ENCODE measurements at places on chromosomes 3 and 15.
A peak's percentile ranks its signal among the peaks of the same experiment; 100 is the strongest.

- DNase-seq, result no peak
These were observed 5.8 kb downstream of the TOPBP1 start for GRCh38 chr3:133655731-133656515.

DNA sequence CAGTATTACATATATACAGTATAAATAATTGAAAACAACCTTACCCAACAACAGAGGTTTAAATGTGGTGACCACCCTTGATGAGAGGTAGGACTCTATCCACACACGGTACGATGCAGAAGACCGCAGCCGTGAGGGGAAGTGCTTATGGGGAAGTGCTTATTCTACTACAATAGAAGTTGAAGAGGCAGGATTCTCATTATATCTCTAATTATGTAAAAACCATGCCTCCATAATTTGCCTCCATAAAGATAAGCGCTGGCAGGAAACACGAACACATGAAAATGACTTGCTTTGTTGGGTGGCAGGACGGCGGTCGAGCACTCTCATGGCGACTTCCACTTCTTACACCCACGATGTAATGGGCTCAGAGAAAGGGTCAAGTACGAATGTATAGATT lies 7.2 kb upstream of the MUC13 start:
- DNase-seq, result no peak

DNA sequence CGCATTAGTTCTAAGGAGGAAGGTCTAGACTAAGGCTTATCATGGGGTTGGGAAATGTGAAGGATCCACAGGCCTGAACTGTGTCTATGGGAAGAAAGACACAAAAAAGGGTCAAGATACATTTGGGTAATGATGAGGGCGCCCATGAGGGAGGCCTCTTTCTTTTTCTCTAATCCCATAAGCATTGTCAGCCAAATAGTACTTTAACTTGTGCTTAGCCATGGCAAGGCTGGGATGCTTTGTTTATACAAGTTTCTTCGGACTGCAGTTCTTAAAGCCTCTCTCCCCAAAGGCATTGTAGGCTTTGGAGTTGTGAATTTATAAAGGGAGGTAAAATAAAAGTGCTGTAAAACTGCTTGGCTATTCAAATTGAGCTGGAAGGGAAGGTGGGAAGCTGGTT lies 23.4 kb downstream of the ARMC8 start:
- DNase-seq, result no peak

- DNase-seq, result no peak
These were observed 36.9 kb downstream of the PLS1 start for GRCh38 chr3:142633073-142633472.

DNA sequence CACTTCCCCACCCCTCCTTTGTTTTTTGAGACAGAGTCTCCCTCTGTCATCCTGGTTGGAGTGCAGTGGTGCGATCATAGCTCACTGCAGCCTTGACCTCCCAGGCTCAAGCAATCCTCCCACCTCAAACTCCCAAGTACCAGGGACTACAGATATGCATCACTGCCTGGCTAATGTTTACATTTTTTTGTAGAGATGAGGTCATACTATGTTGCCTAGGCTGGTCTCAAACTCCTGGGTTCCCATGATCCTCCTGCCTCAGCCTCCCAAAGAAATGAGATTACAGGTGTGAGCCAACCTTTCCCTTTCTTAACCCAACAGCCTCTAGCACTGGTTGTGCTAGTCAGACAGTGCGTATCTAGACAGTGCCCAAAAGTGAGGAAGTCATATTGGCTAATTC lies 6.4 kb upstream of the GATM start:
- DNase-seq, result no peak

DNA sequence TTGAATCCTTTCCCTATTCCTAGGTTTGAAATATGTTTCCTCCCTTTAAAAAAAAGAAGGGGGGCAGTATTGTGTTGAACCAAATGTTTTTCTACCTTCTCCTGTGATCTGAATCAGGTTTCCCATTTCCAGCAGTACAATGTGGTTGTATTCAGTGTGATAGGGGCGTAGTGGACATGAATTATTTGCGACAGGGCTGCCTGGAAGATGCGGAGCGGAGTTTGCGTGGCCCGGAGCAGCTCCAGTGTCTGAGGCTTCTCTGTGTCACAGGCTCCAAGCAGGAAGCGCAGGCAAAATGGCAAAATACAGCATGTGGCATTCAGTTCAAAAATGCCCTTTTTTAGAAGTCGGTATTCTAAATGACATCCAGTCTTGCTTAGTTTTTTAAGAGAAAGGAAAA lies 154.4 kb downstream of the PGPEP1L start:
- DNase-seq, result peak; percentile 84

- no peak for DNase-seq
These were observed 42.3 kb upstream of the ROBO1 start for GRCh38 chr3:79810092-79810491.

- DNase-seq, result no peak
These were observed 92.8 kb upstream of the DCBLD2 start for GRCh38 chr3:98994128-98994762.

DNA sequence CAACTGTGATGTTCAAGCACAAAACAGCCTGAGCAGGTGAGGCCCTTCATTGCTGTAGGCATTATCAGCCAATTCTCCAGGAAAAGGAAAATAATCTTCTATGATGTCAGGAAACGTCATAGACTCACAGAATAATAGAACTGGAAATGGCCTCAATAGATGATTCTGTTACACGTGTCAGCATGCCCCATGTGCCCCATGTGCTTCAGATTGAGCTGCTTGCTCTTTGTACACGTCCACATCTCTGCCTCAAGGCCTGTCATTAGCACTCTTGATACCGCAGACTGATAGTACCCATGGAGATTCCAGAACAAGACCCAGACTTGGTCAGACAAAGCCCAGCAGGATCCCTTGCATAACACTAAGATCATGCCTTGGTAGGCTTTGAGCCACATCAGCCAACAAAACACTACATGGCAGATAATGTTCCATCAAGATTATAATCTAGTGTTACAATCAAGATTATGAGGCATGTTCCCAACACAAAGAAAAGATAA lies 95.9 kb downstream of the MEIS2 start:
- no peak for DNase-seq

GRCh38 chr3:170724599-170725280 lies 138.9 kb upstream of the SLC7A14 start:
- DNase-seq, result no peak

GRCh38 chr3:10081871-10082270 lies 26.2 kb downstream of the FANCD2OS start:
- DNase-seq, result no peak

DNA sequence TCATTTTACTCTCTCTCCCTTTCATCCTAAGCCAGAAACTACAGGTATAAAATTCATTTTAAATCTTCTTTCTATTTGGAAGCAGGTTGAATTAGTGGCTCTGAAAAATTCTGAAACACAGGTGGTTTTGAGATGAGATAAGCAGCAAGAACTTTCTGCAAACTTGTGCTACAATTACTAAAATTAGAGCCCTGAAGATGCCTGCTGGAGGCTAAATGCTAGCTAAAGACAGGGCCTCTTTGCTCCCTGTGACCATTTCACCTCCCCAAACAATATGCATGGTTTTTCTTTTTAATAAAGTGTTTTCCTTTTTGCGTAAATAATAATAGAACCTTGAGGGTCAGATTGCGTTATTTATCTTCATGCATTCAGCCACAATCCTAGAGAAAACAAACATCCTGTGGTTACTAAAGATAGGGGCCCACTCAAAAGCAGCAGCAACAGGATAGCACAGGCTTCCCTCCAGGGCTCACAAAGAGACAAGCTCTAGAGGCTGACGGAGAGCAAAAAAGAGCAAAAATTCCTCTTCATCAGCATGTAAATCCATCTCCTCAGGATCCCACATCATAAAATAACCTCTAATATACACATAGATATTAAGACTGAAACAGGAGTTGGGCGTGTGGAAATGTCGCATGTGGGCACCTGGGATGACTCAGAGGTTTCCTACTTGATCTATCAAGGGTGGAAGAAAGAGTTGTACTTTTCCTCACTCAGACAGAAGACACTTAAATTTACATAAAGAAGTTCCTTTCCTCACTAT lies 26.5 kb upstream of the CP start:
- no peak for DNase-seq

DNA sequence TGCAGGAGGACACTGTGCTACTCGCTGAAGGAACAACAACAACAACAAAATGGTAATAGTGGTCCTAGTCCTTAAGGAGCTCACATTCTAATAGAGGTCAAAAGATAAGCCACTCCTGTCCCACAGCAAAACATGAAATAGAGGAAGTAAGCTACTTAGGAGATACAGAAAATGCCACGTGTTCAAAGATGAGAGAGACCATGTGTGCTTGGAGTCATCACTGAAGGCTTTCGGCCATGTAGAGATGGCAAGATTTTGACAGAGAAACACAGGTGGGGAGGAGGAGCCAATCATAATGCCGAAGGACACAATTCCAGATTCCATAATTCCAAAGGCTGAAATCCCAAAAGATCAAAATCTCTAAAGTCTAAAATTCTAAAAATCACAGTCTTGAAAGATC lies 24.8 kb upstream of the RIOX2 start:
- no peak for DNase-seq

GRCh38 chr3:114887806-114888205 lies 259.3 kb downstream of the ZBTB20 start:
- no peak for DNase-seq

DNA sequence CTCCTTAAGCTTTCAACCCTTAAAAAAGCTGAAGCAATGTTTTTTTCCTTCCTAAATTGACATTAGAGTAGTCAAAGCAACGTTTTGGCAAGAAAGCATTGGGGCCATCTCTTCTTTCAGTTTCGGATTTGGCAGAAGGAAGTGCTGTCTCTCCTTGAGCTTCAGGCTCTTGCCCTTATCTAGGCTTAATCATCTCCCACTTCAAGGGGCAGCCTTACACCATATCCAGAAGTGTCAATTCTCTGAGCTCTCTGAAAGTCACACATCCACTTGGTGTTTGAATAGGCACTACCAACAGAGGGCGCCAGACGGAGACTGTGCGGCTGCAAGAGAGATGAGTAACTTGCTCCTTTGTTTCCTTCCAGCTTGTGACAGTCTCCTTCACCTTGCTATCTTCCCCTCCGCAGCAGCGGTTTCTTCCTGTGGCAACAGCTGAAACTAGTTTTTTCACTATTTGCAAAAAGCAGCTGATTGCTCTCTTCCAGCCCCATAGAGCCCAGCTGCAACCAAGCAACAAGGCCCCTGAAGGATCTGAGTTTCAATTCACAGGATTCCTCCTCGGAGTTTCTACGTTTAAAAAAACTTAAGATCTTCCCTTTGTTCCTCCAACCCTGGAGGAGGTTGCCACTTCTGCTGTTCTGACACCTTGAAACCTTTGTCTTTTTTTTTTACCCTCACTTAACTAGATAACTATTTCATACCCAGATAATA lies 147.0 kb upstream of the SLCO3A1 start:
- peak; percentile 58 for DNase-seq

GRCh38 chr15:54560417-54560816 lies 582.2 kb downstream of the UNC13C start:
- no peak for DNase-seq

DNA sequence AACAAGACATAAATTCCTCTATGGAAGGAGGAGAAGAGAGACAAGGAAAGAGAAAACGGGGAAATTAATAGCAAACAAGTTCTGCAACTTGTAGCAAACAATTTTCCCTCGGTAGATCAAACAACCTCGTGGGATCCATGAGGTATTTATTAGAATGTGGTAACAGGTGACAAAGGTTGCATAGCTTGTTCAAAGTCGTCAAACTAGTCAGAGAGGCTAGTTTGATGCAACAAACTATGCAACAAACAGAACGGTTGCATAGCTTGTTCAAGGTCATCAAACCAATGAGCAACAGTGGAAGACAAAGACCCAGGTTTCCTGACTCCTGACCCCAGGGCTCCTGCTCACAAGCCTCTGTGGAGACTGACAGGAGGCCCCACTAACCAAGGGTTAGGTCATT lies 20.7 kb downstream of the MB21D2 start:
- DNase-seq, result no peak

DNA sequence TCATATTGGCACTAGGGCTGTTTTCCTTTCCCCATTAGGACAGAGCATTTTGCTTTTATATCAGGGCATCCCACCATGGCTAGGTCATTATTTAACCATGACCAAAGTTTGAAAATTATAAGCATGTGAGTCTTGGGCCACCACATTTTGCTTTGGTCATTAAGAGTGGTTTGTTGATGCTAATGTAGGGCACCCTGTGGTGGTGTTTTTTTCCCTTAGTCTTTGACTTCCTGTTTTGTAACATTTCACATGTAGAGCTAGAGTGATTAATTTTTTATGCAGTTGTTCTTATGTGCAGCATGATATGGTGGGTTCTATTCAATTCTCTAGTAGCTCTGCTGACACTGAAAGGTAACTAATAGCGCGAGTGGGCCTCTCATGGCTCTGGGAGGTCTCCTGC lies 249.6 kb upstream of the ROBO1 start:
- DNase-seq, result no peak

DNA sequence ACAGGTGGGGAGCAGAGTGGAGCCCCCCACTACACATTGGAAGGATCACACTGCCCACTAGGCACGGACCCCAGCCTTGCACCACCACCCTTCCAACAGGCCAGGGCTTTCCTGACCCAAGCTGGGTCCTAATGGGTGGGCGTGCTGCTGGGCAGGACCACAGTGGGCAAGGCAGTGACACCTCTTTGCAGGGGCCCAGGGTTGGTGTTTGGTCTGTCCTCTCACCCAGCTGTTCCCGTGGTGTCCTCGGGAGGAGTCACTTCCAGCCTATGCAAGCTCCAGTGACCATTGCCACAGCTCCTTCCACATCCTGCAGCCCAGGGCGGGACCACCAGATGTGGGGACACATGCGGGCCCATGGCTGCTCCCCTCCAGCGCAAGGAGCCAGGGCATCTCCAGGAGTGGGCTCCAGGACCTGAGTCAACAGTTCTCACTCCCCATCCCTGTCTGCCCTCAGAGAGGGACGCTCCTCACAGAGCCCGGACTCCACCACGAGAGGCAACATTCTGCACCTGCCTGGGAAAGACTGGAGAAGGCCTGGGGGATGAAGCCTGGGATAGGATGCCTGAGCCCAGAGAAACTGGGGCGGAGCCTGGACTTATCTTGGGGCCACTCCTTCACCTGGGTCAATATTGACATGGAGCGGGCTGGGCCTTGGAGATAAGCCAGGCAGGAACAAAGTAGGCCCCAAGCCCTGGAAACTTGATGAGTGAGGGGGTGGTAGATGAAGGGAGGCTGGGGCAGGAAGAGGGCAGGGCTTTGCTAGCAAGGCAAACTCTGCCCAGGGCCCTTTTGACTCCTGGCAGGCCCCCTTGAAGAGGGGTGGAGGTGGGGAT lies 3.9 kb upstream of the VILL start:
- no peak for DNase-seq

GRCh38 chr15:31487811-31488436 lies 161.3 kb downstream of the KLF13 start:
- DNase-seq, result no peak

DNA sequence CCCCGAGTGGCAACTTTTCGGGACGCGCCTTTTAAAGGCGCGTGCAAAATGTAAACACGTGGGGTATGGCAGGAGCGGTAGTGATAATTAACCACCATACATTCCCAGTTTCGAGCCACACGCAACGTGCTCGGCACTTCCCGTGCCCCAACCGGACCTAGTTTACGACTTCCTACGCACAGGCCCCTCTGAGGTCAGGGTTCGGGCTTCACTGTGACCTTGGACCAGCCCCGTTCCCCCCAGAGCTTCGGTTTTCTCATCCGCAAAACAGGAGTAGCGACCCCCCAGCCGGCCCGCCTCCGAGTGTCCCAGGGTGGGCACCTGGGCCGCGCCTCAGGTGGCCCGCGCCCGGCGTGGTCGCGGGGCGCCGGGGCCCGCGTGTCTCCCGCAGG lies 451 bp downstream of the CHCHD4 start:
- DNase-seq, result peak; percentile 42

GRCh38 chr15:87357637-87358313 lies 898.8 kb downstream of the NTRK3 start:
- no peak for DNase-seq

Measured in NCI-H774 (cell line).